ENCODE measurements at places on chromosomes 12 and 14.

GRCh38 chr12:105854071-105854470 lies 284.7 kb downstream of the NUAK1 start:
- no peak for DNase-seq

DNA sequence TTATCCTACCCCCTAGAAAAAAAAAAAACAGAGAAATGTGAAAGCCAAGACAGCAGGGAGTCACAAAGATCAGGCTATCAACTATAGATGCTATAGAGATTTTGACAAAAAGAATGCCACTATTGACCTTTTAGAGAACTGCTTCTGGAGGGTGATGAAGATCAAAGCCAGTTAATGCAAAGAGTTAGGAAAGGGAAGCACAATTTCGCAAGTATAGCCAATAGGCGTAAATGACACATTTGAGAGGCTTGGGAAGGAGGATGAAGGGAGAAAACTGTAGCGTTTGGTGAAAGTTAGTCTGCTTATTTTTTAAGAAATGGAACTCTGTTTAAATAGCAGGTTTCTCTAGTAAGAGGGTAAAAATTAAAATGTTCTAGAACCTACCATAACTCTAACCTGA lies 190.7 kb downstream of the DUSP6 start:
- no peak for DNase-seq

DNA sequence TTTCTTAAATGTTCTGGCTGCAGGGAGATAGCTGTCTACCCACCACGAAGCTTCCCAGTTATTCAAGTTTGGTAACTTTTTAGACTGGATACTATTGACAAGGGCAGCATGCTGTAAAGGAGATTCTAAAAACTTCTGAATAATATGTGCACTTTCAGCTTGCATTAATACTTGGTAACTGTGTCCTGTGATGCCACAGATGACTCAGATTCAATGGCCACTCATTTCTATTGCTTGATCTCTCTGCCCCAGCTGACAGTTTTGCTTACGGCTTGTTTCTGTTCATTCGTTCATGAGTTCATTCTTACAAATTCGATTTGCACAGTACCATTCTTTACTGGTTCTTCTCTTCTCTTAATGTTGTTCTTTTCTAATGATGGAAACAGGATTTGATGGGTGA lies 142.8 kb downstream of the PELI2 start:
- DNase-seq = no peak

GRCh38 chr14:101950100-101950499 lies 14.3 kb upstream of the DYNC1H1 start:
- DNase-seq = no peak

GRCh38 chr12:113818833-113819232 lies 147.3 kb downstream of the RBM19 start:
- DNase-seq = no peak

- DNase-seq = no peak
These were observed 92.7 kb downstream of the BORCS5 start for GRCh38 chr12:12449533-12450025.

- no peak for DNase-seq
These were observed 38.8 kb downstream of the FBXO21 start for GRCh38 chr12:117151403-117152031.

- no peak for DNase-seq
These were observed 688 bp downstream of the ULK1 start for GRCh38 chr12:131894981-131895639.

DNA sequence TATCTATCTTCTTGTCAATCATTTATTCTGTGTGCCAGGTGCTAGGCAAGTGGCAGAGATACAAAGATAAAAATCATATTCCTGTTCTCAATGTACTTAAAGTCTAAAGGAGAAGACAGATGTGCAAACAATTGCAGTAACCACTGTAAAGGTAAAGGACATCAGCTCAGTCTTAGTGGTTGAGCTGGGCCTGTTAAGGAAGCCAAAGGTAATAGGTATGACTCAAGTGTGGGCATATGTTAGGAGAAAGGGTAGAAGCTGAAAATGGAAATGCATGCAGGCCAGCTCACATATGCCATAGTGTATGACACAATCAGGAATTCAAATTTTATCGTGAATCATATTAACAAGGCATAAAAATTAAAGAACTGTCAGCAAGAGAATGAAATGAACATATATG lies 49.8 kb downstream of the FAR2 start:
- no peak for DNase-seq

DNA sequence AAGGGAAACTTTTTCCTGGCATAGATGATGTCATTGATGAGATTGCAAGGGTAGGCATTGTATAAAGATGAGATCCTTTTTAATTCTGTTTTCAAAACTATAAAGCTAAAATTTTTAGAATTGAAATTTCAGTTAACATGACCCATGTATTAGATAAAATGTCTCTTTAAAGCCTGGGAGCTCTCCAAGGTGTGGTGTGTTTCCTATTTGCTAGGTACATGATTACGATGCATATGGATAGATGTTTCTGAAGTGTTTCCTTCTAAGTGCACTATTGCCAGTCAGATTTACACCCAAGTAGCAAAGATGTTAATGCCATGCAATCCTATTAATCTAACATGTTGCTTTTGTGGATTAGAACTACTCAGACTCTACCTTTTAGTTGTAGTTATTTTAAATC lies 834.7 kb downstream of the DIO2 start:
- no peak for DNase-seq
